Transverse colon (tissue), 4 donors: ENCODE measurements at places on chromosomes 1 and 21.

DNA sequence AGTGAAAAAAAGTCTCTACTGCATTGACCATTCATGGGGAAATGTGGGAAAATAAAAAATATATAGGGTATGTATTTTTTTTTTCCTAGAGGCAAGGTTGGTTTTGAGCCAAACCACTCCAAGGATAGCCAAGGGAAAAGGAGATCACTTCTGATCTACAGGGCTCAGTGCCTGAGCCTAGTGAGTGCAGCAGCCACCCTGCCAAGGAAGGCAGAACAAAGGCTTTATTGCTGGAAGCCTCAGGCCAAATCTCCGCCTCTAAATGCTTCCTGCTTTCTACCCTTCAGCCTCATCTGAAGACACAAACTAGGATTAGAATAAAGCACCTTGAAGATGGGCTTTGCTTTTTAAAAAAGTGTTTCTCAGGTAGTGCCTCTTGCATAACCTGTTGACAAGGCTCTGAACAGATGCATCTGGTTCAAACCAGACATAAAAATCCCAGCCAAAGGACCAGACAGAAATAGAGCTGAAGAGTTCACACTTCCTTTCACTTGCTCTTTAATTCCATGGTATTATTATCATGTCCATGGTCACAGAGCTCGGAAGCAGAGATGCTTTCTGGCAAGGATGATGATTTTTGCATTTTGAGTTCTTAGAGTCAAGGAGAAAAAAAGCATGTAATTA lies 10.5 kb downstream of the C1orf115 start:
- no peak for DNase-seq

GRCh38 chr1:16442941-16443340 lies 2.4 kb downstream of the NECAP2 start:
- no peak for DNase-seq

DNA sequence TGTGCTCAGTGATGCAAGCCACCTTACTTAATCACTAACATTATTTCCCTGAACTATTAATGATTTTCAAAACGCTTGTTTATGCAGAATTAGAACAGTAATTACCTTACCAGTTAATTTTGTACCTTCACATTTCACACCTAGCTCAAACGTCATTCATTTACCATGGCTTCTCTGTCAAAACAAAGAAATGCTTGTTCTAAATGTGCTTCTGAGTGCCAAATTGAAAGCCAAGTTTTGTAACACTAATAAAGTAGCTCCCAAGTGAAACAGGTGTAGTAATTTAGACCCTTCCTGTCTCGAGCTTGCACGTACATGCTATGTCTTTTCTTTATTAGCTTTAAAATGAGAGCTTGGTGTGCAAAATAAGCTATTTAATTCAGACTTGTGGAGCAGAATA lies 533.7 kb upstream of the PKN2 start:
- DNase-seq, result no peak

- no peak for DNase-seq
These were observed 838 bp downstream of the OR2C3 start for GRCh38 chr1:247535402-247535801.

DNA sequence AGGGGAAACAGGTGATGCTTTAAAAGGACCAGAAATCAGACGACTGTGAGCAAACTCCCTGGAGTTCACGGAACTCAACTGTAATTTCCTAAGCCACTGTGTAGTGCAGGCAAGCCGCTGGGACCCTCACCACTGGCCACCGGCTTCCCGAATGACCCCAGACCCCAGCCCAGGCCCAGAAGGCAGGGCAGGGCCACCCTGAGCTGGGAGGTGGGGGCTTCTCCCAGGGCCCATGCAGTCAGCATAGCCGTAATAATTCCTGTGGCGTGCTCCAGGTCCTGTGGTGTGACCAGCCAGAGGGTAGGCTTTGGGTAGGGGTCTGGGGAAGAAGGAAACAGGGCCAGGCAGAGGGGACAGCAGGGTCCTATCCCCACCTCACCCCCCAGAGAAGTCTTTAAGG lies 3.5 kb upstream of the ARF1 start:
- DNase-seq, result peak; percentile 3

- no peak for DNase-seq
These were observed 217.3 kb downstream of the PTPRU start for GRCh38 chr1:29453502-29454240.

GRCh38 chr21:23601549-23601948 lies 2005.7 kb downstream of the MRPL39 start:
- no peak for DNase-seq

DNA sequence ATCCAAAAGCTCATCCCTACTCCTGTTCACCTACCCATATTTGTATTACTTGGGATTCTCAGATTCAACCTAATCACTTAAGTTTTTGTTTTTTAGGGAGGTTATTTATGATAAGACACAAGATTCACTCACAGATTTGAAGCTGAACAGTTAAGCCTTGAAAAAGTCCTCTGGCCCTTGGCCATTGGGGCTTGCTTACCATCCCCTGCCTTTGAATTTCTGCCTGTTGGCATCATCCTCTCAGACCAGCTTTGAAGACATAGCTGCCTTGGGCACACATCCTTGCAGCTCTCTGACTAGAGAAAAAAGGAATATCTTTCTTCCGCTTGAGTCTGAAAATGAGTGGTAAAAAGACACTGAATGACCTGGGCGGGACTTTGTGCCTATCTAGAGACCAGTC lies 41.8 kb upstream of the RALGPS2 start:
- DNase-seq, result no peak
